NCI-H1694 (cell line): ENCODE measurements at places on chromosomes 7 and 10.

DNA sequence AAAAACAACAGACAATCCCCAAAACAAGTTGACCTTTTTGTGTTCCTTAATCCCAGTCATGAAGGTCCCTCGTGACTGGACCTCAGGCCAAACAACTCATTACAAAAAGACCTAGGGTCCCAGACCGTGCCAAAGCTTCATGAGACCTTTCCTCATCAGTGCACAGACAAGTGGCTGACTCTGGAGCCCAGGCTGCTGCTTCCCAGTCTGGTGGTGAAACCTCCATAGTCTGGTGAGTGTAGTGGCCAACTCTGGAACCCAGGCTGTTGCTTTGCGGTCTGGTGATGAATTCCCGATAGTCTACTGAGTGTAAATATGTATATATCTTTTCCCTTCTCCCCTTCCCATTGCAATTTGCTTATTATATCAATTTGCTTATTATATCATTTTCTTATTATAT lies 22.1 kb upstream of the SLC18A3 start:
- DNase-seq = no peak

DNA sequence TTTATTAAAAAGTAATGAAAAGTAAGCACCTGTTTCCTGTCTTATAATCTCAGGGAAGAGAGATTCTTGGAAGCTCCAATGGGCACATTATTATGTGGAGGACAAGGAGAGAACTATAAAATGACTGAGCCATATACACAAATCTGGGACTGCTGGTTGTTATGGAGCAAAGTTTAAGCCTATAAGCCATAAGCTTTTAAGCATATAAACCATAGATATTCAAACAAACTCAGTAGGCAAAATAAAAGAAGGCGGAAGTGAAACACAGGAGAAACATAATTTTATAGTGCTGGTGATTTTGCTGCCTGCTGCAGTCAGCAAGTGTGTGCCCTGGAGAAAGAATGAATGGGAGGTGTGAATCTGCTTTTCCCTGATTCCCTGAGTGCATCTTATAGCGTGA lies 274.4 kb downstream of the KIF20B start:
- no peak for DNase-seq

GRCh38 chr10:21509341-21510240 lies 15.9 kb downstream of the SKIDA1 start:
- DNase-seq = no peak

DNA sequence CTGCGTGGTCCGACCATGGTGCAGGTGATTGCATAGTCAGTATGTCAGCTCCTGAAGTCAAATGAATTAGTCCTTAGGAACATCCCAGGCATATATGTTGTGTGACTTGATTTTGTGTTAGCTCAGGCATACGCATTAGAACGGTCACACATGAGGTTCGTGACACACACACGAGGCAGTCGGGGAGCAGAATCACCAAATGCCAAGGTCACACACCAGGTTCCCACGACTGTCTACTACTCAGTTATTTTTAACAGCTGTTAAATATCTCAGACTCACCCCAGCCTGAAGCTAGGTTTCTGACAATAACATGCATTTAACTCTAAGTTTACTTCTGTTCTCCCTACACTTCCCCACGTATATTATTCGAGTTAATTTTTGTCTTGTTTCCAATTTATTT lies 54.8 kb downstream of the DYNC2I1 start:
- DNase-seq = no peak

- DNase-seq = peak; percentile 79
Observed at GRCh38 chr7:95421000-95421846, 13.6 kb downstream of the PON2 start.

GRCh38 chr10:778626-779330 lies 89.3 kb upstream of the DIP2C start:
- DNase-seq = no peak

- DNase-seq = no peak
Observed at GRCh38 chr7:98907570-98907969, 29.2 kb downstream of the TRRAP start.

DNA sequence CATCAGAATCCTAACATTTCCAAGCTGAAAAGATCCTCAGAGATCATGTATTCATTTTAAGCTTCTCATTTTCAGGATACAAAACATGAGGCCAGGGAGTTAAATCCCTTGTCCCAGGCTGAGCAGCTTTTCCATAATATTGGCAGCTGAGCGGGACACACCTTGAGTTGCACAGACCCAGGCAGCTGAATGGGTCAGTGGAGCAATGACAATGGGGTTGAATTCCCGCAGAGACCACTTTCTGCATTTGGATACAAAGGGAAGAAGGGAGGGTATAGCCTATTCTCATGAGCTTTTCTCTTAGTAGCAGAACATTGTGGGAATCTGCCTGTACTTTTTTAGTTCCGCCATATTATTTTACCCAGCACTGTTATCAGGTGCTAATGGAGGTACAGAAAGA lies 49.5 kb downstream of the PRR15 start:
- no peak for DNase-seq

- DNase-seq = no peak
Observed at GRCh38 chr7:114152314-114152938, 233.6 kb upstream of the PPP1R3A start.

DNA sequence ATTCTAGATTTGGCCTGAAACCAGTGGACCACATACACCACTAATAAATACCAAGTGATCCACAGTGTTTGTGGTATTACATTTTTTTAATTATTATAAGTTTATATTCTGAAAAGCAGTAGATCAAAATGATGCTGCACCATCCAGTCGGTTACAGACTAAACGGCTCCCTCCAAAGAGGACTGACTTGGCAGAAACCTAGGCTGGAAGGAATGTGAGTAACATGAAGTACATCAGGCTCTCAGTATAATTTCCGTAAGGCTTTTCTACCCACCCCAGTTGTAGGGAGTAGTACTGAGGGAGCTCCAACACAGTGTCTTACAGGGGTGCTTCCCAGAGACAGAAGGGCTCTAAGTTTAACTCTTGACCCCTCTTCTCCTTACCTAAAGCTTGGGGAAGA lies 119.5 kb downstream of the TRRAP start:
- DNase-seq = no peak

DNA sequence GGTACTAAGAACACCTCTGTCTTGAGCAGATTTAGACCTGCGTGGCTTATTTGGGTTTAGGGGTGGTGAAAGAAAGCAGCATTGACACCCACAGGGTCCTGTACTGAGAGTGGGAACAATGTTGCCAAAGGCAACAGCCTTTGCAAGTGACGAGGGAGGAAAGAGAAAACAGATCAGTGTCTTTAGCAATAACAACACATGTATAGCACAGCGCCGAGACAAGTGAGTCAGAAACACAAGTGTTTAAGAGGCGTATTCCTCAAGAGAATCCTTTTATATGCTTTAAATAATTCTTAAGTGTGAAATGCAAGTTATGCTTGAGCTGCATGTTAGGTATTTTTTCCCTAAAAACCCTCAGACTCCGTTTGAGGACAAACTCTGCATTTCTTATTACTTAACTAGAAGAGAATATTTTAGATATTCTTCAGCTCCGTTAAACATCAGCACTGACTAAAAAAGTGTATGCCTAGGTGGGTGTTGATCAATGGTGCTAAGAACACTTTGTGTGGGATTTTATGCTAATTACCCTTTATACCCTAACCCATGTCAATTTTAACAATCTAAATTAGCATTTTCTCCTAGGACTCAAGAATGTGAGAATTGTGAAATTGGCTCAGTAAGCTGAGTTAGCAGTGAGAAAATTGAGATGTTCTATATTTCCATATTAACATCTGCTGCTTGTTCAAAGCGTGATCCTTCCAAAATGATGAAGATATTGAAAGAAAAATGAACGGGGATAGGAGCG lies 1095.4 kb upstream of the CELF2 start:
- DNase-seq = no peak

- no peak for DNase-seq
Observed at GRCh38 chr7:127557803-127558202, 27.6 kb downstream of the GCC1 start.
